Effector CD4-positive, alpha-beta T cell (primary cell): ENCODE measurements at places on chromosomes 4 and X.

- no peak for DNase-seq
These were observed 10.3 kb downstream of the RTL5 start for GRCh38 chrX:72121383-72121782.

DNA sequence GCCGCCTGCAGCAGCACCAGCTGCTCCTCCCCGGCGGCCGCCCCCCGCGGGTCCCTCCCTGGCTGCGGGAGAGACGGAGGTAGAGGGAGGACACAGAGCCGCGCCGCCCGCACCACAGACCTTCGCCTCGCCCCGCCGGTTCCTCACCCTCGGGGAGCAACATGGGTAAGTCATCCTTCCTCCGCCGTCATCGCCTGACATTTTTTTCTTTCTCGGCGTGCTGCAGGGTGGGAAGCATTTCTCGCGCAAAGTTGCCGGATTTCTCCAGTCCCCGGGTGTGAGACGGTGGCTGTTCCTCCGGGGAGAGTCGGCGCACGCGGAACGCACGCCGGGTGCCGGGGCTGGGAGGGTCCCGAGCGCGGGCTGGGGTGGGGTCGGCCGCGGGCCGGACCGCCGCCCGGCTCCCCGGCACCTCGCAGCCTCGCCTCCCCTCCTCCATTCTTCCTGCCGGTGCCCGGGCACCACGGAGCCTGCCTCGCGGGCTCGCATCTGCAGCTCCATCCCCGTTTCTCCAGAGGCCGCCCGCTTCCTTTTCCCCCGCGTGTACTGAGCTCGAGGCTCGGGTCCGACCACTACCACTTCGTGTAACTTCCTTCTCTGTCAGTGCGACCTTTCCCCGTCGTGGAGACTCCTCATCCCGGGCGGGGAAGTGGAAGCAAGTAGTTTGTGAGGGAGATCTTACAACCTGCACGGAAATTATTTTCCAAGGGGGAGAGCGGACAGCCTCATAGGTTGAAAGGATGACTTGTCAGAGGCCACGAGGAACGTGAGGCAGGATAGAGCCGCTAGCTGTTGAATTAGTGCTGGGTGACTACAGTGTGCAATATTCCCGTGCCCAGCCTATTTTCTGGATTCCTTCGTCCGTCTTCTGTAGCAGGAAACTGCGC, 464 bp downstream of the RAP1GDS1 start:
- DNase-seq, result peak; percentile 78

GRCh38 chrX:70196961-70197720, 19.9 kb downstream of the DGAT2L6 start:
- DNase-seq, result peak; percentile 51

GRCh38 chr4:121041307-121042090, 30.8 kb downstream of the NDNF start:
- DNase-seq, result no peak

DNA sequence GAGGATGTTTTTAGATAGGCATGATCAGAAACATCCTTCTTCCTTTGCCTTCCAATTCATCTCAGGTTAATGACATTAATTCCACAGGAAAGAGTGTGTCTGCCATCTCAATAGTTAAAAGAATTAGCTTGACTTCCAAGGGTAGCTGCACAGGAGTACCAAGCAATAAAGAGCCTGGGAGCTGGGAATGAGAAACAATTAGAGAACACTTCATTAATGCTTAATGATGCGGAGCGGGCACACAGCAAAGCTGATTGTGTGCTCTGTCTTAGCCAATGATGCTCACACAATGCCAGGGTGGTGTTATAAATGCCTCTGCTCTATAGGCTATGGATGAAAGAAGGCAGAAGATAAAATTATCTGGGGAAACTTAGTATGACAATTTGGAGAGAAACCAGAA, 1052.5 kb upstream of the LCORL start:
- DNase-seq, result no peak

DNA sequence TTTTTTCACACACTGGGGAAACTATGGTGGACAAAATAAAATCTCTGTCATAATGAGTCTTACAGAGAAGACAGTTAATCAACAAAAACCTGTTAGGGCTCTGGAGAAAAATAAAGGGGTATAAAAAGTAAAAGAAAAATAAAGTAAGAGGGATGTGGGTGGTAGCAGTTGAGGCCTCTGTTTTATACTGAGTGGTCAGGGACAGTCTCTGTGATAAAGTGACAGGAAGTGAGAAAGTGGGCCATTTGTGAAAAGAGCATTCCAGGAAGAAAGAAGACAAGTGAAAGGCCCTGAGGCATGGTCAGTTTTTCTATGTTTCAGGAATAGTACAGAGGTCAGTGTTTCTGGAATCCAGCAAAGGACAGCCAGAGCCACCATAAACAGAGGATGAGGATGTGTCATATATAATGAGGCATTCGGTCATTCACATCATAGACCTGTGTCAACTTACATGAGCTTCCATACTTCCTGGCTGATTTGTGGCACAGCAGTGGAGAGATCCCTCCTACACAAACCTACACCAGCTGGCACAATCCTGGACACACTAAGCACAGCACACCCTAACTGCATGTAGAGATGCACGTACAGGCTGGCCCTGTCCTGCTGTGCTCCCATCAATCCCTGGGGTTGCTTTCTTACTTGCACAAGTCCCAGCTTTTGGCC, 64.4 kb upstream of the NAP1L5 start:
- DNase-seq, result no peak
